Stimulated activated CD4-positive, alpha-beta T cell treated with anti-CD3 and anti-CD28 coated beads, Interleukin-1b, Interleukin-23, amount 100 ng/mL, for 1 hour (primary cell): ENCODE measurements at places on chromosomes 5 and 9.

- no peak for DNase-seq
Observed at GRCh38 chr5:26847041-26847736, 191.2 kb downstream of the CDH9 start.

DNA sequence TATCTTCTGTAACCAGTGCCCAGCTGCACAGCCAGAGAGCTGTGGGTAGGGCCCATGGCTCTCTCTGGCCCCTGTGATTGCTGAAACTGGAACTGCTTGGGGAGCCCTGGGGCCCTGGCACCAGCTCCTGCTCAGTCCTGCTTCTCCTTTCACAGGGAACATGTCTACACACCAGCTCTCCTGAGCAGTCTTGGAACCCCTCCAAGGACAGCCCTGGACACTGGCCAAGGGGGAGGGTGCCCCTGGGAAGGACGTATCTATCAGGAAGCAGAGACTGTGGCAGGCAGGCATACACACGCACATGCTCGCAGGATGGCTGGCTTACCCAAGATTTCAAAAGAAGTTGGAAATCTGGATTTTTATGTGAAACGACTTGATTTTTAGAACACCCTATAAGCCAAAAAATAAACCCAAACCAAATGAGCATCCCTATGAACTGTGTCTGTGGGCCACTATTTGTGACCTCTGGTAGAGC is 8.8 kb upstream of the TRAF1 start:
- DNase-seq: no peak

GRCh38 chr5:142982821-142983200 is 212.6 kb downstream of the ARHGAP26 start:
- no peak for DNase-seq

GRCh38 chr9:91001146-91001611 is 199.6 kb downstream of the SYK start:
- DNase-seq: no peak
